ENCODE measurements at places on chromosomes 12 and 14.

- peak; percentile 75 for DNase-seq
Observed at GRCh38 chr14:91252871-91253794, 8.6 kb upstream of the GPR68 start.

- DNase-seq = no peak
Observed at GRCh38 chr12:27730097-27730588, 19.5 kb downstream of the MRPS35 start.

- no peak for DNase-seq
Observed at GRCh38 chr12:124545508-124546418, 21.6 kb downstream of the NCOR2 start.

- DNase-seq = no peak
Observed at GRCh38 chr14:71698673-71699072, 233.6 kb upstream of the RGS6 start.

GRCh38 chr12:67741270-67741669 lies 92.7 kb downstream of the DYRK2 start:
- DNase-seq = no peak

GRCh38 chr14:65228436-65228835 lies 126.1 kb upstream of the MAX start:
- DNase-seq = no peak

DNA sequence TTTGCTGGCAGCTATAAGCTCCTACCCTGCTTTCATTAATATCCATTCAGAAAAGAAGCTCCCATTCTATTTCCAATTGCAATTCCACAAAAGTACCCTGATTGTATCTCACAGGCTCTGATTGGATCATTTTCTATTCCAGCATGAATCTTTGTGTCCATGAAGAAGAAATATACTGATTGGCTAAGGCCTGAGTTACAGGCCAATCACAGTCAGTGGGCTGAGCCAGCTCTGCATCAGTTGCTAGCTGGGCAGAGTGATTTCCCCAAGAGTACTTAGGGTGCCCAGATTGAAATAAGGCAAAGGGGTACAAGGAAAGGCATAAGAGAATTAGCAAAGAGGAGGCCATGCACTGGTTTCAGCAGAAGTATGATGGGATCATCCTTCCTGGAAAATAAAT lies 14.4 kb downstream of the ART4 start:
- peak; percentile 51 for DNase-seq

DNA sequence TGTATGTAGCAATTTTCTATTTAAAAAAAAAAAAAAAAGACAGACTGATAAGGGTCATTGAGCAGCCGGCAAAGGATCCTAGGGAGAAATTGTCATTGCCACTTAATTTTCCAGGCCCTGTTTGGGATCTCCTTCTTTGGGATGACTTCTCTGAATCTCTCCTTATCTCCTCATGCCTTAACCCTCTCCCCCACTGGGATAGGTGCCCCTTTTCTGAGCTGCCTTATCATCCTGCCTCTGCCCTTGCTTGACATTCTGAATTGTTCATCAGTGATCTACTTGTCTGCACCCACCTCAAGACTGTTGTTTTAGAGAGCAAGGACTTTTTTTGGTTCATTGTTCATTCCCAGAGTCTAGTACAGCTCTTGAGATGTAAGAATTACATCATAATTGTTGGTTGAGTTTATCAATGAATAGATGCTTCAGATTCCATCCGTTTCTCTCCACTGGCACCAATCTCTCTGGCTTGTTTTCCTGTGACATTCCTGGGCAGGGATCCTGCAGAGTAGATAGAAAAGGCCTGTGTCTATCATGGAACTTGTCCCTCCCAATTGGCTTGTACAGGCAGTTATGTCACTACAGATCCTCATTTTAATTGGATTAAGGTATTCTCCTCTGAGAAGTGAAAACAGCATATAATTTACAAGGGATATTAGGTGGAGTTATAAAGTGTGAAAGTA lies 42.6 kb downstream of the SOCS2 start:
- no peak for DNase-seq

GRCh38 chr14:52079239-52079959 lies 10.5 kb upstream of the NID2 start:
- no peak for DNase-seq

GRCh38 chr12:94812345-94812744 lies 162.0 kb upstream of the TMCC3 start:
- DNase-seq = no peak

- DNase-seq = no peak
Observed at GRCh38 chr12:110763583-110763982, 20.9 kb upstream of the PPP1CC start.

GRCh38 chr12:80291108-80291754 lies 152.8 kb upstream of the PTPRQ start:
- no peak for DNase-seq

DNA sequence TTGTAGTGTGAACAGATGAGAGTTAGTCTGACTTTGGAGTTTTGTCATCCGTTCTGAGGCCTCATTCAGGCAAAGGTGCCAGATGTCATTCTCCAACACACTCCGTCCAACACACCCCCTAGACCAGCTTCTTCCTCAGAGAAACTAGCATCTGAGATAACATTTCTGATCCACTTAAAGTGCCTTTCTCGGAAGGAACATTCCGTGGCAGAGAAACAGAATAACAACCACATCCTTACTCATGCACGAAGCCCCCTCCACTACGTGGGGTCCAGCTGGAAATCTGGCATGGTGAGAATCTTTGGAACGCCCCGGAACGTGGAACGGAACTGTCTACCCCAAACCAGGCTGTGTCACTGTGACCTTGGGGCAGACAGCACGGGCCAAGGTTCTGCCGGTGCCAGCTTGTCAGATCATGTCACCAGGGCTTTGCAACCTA lies 17.0 kb upstream of the BCL7A start:
- no peak for DNase-seq

DNA sequence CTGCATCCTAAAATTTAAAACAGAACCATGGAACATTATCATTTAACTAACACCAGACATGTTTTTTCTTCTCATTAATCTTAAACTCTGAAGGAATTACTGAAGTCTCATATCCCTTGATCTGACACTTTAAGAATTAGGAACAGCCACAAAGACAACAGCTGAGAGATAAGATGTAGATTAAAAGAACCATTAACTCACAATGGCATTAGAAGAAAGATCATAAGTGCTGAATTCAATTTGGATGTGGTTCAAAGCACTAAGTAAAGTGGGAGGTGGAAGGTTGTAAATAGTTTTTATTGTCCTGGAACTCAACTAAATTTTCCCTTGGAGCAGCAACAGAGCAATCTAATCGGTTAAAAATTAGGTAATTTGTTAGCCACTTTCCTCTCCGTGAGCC lies 199.0 kb upstream of the ATP2B1 start:
- DNase-seq = no peak

DNA sequence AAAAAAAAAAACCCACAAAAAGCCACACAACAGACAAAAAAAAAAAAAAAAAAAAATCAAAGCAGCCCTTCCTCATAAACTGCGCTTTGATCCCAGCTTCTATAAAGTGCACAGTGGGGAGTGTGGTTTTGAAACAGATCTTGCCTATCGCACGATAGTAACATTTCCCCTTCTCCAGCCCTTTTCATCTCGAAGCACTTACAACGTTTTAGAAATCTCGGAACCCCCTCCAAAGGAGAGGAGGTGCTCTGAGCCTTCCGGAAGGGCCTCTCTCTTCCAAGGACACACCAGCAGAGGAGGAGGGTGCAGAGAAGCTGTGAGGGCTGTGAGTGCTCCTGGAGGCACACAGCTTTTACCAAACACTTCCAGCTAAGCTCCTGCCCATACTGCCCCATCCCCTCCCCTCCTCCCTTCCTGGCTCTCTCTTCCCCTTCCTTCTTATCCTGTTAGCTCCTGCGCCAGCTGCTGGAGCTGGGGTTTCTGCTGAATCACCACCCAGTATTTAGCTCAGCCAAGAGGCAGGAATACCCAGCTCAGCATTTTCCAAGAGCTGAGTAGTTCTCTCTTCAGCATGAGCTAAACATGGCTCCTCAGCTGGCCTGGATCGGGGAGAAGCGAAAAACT lies 28.4 kb downstream of the SLC7A8 start:
- peak; percentile 47 for DNase-seq

GRCh38 chr14:65299826-65300225 lies 112.7 kb upstream of the FUT8 start:
- no peak for DNase-seq

DNA sequence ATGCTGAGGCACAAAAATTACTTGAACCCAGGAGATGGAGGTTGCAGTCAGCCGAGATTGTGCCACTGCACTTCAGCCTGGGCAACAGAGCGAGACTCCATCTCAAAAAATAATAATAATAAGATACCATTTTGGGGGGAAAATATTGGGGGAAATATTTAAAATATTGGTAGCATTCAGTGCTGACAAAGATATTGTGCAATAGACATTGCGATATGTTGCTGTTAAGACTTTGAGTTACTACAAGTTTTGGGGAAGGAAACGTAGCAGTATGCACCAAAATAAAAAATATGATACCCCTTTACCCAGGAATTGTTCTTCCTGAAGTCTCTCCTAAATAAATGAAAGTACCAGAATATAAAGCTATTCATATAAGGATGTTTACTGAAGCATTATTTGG lies 37.7 kb upstream of the MYBPC1 start:
- no peak for DNase-seq

All from iPS-NIHi11 (cell line).